NCI-H1417 treated with DMSO at 0.1 percent for 48 hours (cell line): ENCODE measurements at places on chromosomes 3 and 15.

GRCh38 chr3:30970183-30970582 is 75.7 kb upstream of the GADL1 start:
- DNase-seq = no peak

GRCh38 chr15:78974272-78974918 is 29.5 kb upstream of the CTSH start:
- no peak for DNase-seq

DNA sequence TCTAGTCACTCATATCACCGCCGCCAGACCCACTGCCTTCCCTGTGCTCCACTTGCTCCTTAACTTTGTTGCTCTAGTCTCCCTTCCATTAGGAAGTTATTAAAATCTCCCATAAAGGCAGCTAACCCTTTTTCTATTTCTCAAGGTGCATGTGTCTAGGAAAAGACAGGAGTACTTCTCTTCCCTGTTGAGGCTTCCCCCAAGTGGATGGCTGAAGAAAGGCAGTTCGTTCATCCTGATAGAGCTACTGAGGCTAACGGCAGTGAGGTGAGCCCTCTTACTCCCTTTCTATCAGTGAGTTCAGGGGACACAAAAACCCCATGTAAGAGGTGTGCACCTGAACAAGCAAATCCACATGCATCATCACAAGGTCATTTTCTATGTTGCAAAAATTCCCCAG is 397.8 kb downstream of the IGSF11 start:
- no peak for DNase-seq

DNA sequence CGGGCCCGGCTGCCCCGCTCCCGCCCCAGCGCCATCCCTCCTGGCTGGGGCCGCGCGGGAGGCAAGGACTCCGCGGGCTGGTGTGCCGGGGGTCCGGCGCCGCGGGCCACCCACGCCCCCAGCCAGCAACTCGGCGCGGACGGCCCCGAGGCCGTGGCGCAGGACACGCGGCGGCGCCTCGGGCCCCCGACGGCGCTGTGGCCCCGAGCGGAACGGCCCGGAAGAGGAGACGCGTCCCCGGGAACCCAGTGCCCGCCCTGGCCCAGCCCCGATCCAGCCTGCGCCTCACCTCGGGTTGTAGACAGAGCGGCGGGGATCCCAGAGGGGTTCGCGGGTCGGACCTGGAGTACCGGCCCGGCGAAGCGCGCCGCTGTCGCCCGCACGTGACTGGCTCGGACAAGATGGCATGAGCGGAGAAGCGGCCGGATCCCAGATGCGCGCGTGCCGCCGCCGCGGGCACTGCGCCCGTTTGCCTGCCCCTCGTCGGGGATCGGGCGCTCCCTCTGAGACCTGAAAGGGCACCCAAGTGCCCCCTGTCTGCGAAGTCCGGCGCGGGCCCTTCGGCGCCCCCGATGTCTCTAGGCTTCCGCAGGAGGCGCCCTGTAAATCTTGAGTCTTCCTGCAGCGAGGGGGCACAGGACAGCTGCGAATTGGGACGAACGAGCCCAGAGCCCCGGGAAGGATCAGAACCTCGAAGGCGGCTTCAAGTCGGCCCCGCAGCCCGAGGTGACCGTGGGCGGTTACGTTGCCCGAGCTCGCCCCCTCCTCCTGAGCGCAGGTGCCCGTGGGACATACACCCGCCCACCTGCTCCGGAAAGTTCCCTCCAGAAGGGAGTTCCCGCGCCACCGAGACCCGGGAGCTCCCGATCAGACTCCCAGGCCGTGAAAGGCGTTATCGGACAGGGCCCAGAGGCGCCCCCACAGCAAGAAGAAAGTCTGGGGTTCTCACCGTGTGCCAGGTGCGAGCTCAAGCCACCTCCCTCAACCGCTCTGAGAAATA is 598 bp upstream of the SFMBT1 start:
- no peak for DNase-seq

DNA sequence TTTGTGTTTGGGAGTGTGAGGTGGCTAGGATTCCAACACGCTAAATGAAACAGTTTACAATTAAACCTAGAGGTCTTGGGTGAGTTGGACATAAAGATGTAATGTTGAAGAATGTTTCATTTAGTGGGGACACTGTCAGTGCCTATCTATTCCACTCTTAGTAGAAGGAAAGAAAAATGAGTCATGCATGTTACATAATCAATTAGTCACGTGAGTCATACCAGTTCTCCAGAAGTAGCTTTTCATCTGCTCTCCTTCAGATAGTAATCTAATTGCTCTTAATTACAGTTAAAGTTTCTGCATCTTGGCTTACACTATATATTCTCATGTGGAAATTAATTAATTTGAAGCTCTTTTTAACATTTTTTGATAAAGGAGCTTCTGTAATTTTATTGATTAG is 115.7 kb upstream of the P2RY1 start:
- DNase-seq = no peak

DNA sequence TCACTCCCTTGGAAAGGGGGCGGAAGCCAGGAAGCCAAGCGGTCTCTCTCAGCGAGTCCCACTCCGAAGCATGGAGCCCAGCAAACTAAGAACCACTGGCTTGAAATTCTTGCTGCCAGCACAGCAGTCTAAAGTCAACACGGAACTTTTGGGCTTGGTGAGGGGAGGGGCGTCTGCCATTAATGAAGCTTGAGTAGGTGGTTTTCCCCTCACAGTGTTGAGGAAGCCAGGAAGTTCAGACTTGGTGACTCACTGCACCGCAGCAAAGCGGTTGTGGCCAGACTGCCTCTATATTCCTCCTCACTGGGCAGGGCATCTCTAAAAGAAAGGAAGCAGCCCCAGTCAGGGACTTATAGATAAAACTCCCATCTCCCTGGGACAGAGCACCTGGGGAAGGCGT is 665.4 kb upstream of the CBLB start:
- no peak for DNase-seq

DNA sequence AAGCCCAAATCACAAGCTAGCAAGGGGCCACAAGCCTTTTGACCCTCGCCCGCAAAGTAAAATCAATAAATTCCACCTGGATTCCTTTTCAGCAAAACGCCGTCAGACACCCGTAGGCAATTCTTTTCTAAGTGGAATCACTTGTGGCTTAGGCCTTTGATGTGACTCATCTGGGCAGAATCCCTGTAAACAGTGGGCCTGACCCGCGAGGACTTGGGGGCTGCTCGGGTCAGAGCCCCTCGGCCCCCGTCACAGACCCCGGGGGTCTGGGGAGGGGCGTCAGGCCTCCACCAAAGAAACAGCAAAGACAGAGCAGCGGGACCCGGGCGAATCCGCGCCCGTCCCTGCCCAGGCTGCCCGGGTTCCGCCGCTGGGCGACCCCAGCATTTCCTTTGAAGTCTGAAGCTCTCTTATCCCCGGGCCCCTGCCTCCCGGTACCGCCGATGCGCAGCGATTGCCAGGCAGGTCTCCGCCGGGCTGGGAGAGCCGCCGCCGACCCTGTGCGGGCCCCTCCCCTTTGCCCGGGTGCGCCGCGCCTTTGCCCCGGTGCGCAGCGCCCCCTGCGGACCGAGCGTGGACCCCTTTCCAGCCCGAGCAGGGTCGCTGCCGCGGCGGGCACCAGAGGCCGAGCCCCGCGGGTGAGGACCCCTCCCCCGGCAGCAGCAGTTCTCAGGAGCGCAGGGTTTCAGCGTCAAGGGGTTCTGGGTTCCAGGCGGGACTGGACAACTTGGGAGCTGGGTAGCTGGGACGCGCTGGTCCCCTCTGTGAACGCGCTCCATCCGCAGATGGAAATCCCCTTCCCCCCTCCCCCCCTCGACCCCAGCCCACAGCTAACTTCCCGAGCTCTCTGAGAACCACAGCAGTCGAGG is 178.3 kb downstream of the UACA start:
- DNase-seq = no peak

- no peak for DNase-seq
Measured at GRCh38 chr15:39106950-39107349, 473.9 kb upstream of the THBS1 start.

DNA sequence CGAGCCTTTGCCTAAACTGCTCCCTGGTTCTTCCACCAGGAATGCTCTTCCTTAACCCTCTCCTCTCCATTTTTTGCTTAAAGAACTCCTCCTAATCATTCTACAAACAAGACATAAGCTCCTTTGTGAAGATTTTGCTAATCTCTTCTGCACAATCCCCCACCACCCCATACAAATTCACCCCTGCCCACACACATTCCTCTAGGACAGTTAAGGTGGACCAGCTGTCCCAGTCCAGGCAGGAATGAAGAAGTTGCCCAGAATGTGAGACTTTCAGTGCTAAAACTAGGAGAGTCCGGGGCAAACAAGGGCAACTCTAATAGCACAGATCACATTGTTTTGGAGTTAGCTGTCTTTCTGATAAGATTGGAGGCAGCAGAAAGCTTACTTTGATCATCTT is 13.9 kb upstream of the FAM174B start:
- no peak for DNase-seq

DNA sequence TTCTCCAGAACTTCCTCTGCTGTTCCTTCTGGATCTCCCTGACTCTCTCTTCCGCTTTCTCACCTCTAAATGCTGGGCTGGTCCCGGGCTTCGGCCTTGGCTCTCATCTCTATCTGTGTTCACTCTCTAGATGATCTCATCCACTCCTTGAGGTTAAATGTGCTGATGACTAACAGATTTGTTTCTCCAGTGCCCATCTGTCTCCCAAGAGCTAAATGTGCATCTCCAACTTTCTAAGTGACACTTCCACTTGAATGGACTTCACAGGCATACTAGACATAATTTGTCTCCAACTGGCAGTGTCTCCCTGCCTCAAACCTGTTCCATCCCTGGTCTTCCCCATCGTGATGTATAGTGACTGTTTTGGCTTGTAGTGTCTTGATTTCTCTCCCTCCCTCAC is 95.3 kb downstream of the ITPR1 start:
- DNase-seq = no peak

GRCh38 chr3:104764496-104764895 is 602.2 kb upstream of the ALCAM start:
- DNase-seq = no peak

GRCh38 chr3:131435000-131435399 is 53.4 kb downstream of the NUDT16 start:
- no peak for DNase-seq
